ENCODE measurements at places on chromosomes 6 and 20. TPM values are rescaled to one million over a fixed set of nuclear protein-coding genes. Genes with fewer than 3 reads are reported as not detected.

BEND6 gene
- total RNA-seq, result 1.1 TPM

LHFPL5 gene
- total RNA-seq, result 0.23 TPM

CCN6 gene
- total RNA-seq, result not detected

LINC00237 gene
- total RNA-seq, result not detected

GTSF1L gene
- total RNA-seq, result not detected

ESF1 gene
- 19.6 TPM for total RNA-seq

COL11A2 gene
- total RNA-seq, result 0.92 TPM

SLC24A3 gene
- total RNA-seq, result 0.02 TPM

MCCD1 gene
- total RNA-seq, result not detected

RAB44 gene
- total RNA-seq, result 0.03 TPM

NCOA6 gene
- total RNA-seq, result 17.0 TPM

SMOC2 gene
- total RNA-seq, result 0.03 TPM

MTO1 gene
- total RNA-seq, result 8.8 TPM

R3HDML gene
- total RNA-seq, result 0.13 TPM

EMILIN3 gene
- 0.73 TPM for total RNA-seq

CTCFL gene
- total RNA-seq, result 0.02 TPM

CRISP3 gene
- not detected for total RNA-seq

C6orf58 gene
- total RNA-seq, result 0.11 TPM

TUBB2B gene
- total RNA-seq, result 15.8 TPM

FAM217A gene
- not detected for total RNA-seq

TM9SF4 gene
- 35.6 TPM for total RNA-seq

WFDC12 gene
- total RNA-seq, result not detected

ZNF217 gene
- total RNA-seq, result 18.6 TPM

C20orf141 gene
- total RNA-seq, result 0.49 TPM

ZNF311 gene
- 0.12 TPM for total RNA-seq

SPEF1 gene
- total RNA-seq, result 2.3 TPM

BANF2 gene
- not detected for total RNA-seq

NRN1 gene
- total RNA-seq, result 0.74 TPM

HLA-DRB5 gene
- total RNA-seq, result not detected

ASIP gene
- not detected for total RNA-seq

LST1 gene
- 0.17 TPM for total RNA-seq

RCAN2 gene
- not detected for total RNA-seq

PLTP gene
- total RNA-seq, result 1.6 TPM

CCDC170 gene
- total RNA-seq, result 0.06 TPM

POM121L2 gene
- total RNA-seq, result not detected

ANGPT4 gene
- 0.03 TPM for total RNA-seq

PHACTR1 gene
- 0.11 TPM for total RNA-seq

UBD gene
- 0.41 TPM for total RNA-seq

TRAM2 gene
- 36.5 TPM for total RNA-seq

TUBB gene
- 793 TPM for total RNA-seq

RNF144B gene
- total RNA-seq, result 0.37 TPM

FOXA2 gene
- 19.2 TPM for total RNA-seq

CTAGE9 gene
- total RNA-seq, result not detected

SLC17A9 gene
- 0.03 TPM for total RNA-seq
